ENCODE measurements at places on chromosomes 13 and 19.

GRCh38 chr13:52968074-52968700, 60.4 kb upstream of the OLFM4 start:
- peak; percentile 55 for DNase-seq

- no peak for DNase-seq
These were observed 1.6 kb downstream of the WDR88 start for GRCh38 chr19:33133438-33134031.

- DNase-seq: no peak
These were observed 758.3 kb upstream of the PCDH20 start for GRCh38 chr13:62173958-62174357.

GRCh38 chr13:35139591-35139990, 197.5 kb downstream of the NBEA start:
- DNase-seq: no peak
